Stimulated activated CD4-positive, alpha-beta T cell treated with anti-CD3 and anti-CD28 coated beads, Interleukin-12 subunit alpha, Interleukin-12 subunit beta, amount 100 ng/mL, for 48 hours (primary cell): ENCODE measurements at places on chromosomes 12 and 14.

- DNase-seq = no peak
Observed at GRCh38 chr12:113515082-113515856, 43.6 kb upstream of the LHX5 start.

GRCh38 chr12:73361864-73362230 lies 1089.7 kb downstream of the TRHDE start:
- no peak for DNase-seq

DNA sequence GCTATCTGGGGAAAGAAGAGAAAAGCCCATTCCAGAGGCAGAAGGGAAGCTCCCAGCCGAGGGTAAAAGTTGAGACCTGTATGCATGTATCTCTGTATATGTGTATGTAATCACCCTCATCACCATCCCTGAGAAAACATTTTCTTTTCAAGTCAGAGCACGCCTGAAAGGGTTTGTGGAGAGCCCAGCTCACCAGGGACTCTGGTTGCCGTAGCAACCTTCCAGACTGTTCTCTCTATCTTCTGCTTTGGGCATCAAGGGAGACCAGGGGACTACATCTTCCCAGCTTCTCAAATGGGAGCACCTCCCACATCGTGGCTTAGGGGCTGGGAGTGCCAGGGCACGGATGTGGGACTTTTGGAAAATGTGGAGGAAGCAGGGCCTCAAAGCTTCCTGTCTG lies 93.5 kb downstream of the GALNT8 start:
- DNase-seq = no peak

GRCh38 chr12:52207895-52208294 lies 16.1 kb upstream of the KRT80 start:
- DNase-seq = no peak

DNA sequence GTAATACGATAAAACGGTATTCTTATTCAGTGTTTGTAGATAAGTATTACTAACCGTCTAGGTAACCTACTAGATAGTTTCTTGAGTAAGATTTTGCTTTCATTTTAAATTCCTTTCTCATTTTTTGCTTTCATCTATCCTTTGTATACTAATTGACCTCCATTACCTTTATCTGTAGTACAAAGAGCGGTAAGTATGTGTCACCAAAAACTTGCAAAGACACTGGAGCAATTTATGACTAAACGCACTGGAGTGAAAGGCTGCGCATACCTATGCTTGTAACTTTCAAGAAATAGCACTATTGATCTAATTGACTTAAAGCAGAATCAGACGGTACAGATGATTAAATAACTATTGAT lies 1.7 kb downstream of the ARHGAP5 start:
- DNase-seq = no peak

- DNase-seq = peak; percentile 71
Observed at GRCh38 chr12:104456417-104456949, at the start of gene CHST11. Gene CHST11 (plus strand): TSS chr12:104456948.

DNA sequence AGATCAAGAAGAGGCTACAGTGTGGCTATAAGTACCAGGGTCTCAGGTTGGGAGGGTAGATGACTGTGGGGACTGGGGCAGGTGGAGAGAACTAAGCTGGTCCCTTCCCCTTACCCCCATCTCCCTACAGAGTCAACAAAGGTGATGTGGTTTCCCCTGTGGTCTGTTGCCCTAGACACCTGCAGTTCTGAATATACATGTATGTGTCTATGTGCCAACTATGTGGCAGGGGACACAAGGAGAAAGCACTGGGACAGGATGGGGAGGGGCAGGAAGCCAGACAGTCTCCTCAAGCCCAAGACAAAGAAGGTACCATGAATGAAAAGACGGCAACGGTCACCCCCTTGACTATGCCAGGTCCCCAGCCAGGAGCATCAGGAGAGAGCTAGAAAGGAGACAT lies 4.5 kb upstream of the HDAC7 start:
- DNase-seq = no peak

DNA sequence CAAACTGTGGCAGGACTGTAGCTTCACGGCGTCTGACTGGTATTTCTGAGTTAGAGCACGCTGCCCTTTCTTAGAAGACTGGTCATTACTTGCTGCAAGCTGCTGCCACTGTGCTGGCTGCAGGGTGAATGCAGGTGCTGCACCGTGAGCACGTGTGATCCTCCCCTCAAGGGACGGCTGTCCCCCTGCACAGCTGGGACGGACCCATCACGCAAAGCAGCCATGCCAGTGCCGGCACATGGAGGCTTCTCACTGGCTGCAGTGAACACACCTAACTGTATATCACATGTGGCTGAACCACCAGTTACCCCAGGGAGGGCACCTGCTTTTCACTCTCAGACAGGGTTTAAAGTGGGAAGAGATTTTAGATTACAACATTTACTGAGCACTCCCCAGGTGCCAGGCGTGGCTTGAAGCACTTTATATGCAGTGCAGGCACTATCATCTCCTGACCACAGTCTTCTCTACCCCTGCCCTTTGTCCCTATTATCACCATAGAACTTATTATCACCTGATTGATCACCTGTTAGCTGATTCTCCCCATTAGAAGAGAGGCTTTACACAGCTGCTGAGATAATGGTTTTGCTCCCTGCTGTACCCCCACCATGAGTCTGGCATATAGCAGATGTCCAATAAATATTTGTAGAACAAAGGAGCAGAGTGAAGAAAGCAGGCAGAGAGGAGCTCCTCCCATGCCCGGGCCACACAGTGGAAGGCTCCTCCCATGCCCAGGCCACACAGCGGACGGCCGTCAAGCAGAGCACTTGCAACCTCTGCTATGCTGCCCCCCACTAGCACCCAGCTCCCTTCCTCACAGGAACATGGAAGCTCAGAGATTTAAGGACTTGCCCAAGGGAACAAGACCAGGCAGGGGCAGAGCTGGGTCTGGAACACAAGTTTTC lies 25.9 kb downstream of the SLC25A47 start:
- DNase-seq = no peak

DNA sequence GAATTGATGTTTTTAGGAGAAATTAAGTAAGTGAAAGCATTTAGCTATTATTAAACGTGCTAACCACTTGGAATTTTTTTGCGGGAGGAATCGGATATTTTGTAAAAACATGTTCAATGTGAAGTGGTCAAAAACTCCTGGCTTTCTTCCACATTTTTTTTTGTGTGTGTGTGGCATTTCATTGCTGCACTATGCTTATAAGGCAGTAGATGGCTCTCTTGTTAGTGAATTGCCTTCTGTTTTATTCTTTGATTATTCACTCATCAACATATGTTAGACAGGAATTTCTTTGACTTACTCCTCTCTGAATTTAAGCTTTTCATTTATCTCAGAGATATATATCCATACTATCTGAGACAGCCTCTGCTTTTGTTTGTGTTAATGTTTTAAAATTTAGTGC lies 71.3 kb downstream of the DERA start:
- no peak for DNase-seq

DNA sequence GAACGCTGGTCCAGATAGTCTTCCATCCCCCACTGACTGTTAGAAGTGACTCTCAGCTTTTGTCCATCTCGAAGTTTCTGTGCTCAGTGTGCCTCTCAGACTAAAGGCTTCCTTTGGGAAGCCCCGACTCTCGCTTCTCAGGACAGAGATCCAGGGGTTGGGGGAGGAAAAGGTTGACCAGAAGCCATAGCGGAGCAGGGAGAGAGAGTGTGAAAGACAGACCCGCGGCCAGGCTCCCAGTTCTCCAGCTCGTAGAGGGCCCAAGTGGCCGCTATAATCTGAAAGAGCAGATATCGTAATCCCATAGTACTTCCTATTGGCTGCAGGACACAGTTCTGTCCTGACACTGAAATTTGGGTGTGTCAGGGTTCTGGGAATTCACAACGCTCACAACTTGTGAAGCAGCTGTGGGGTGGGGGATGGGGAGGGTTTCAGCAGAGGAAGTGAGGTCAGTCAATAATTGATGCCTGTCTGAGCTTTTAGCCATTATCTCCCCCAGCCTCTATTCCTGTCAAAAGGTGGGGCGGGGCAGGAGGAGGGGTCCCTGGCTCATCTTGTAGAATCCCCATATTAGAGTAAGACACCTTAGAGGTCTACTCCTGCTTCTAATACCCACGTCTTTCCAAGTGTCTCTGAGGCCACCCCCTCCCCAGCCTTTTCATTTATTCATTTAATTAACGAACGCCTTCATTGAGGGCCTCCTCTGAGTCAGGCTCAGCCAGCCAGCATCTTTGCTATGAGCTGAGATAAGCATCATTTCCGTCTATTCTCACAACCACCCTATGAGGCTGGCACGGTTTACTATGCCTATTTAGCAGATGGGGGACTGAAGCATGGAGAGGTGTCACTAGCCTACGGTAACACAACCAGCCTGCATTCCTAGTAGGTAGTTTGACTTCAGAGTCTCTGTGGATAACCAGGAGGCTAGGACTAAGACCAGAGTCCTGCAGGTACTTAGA lies 1.6 kb upstream of the ACVRL1 start:
- DNase-seq = no peak

- no peak for DNase-seq
Observed at GRCh38 chr14:91252871-91253794, 8.6 kb upstream of the GPR68 start.

GRCh38 chr12:88562846-88563582 lies 17.3 kb downstream of the KITLG start:
- DNase-seq = no peak

DNA sequence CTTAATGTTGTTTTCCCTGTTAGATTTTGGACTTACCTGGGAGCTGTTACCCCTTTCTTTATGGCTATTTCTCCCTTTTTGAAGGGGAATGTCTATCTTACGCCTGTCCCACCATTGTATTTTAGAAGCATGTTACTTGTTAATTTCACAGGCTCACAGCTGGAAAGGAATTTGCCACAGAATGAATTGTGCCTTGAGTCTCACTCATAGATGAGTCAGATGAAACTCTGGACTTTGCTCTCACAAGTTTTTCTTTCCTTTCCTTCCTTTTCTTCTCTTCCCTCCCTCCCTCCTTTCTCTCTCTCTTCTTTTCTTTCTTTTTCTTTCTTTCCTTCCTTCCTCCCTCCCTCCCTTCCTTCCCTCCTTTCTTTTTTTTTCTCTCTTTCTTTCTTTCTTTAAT lies 9.3 kb upstream of the ATF7IP start:
- DNase-seq = no peak

GRCh38 chr12:47319746-47320145 lies 240.0 kb upstream of the AMIGO2 start:
- DNase-seq = no peak

DNA sequence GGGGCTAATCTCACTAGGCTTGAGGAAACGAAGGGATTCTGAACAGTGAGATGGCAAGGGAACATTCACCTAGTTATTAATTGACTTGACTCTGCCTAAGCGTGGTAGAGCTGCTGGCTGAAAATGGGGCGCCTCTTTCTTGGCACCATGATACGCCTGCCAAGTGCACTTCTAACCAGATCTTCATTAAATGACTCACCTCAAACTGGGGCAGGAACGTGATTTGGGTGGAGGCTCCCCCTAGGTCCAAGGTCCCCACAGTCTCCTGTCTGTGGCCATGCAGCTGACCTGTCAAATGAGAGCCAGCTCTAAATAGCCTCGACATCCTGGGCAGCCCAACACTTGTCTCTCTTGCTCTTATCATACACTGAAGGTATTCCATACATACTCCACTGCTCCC lies 26.0 kb downstream of the COQ6 start:
- no peak for DNase-seq

DNA sequence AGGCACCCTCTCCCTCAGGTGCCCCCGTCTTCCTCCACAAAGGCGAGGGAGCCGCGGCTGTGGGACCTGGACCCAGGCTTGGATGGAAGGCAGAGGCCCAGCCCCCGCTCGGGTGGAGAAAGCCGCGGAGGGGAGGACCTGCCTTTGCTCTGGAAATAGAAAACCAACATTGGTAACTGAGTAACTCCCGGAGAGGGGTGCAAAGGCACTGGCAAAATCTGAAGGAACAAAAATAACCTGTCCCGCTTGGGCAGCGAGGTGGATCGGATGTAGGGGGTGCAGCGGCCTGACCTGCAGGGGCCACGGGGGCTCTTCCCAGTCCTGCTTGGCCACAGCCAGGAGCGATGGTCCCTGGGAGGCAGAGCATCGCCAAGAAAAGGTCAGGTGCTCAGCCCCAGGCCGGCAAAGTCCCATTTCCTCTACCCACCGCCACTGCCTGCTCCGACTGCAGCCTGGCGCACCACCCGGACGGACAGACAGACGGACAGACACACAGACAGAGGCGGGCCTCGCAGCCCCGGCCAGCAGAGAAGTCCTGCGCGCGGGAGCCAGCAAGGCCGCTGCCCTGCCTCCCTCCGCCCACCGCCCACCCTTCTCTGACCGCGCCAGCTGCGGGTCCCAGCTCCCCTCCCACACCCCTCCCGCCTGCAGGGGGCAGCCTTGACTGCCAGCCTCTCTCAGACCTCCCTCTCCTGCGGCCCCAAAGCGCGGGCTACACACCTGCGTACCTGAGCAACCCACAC lies 21.4 kb upstream of the TMEM106C start:
- peak; percentile 45 for DNase-seq

DNA sequence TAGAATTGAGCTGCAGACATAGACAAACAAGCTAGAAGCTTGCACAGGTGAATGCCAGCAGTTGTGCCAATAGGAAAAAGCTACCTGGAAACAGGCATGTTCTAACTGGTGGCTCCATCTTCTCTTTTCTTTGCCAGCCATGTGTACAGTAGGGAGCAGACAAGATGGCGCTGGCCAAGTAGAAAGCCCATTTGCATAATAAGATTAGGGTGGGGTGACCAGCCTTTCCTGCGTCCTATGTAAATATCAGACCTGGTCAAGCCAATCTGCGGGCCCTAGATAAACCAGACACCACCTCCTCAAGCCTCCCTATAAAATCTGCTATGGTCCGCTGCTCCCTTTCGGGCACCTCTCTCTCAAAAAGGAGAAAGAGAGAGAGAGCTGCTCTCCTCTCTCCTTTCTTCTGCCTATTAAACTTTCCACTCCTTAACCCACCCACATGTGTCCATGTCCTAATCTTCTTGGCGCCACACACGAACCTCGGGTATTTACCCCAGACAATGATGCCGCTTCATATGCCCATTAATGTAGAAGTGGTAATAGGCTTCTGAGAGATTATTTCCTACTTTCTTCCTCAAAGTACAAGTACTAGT lies 201.0 kb downstream of the SLC25A21 start:
- DNase-seq = no peak

- no peak for DNase-seq
Observed at GRCh38 chr14:84969501-84969900, 560.4 kb upstream of the FLRT2 start.

DNA sequence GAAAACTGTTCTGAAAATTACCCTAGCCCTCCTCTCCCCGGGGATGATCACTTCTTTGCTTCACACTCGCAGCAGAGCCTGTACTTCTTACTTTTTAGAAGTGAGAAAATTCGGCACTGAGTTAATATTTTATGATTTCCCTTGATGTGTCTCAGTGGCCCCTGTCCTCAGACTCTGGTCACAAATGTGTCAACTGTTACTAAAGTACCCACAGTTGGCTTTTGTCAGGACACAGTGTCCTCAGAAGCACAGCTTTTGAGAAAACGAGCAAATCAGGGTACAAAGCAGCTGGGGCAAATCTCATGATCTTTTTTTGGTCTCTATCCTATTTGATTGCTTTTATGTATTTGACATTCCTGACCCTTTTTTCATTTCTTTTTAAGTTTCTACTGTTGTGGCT lies 142.5 kb downstream of the SYNE2 start:
- DNase-seq = no peak

DNA sequence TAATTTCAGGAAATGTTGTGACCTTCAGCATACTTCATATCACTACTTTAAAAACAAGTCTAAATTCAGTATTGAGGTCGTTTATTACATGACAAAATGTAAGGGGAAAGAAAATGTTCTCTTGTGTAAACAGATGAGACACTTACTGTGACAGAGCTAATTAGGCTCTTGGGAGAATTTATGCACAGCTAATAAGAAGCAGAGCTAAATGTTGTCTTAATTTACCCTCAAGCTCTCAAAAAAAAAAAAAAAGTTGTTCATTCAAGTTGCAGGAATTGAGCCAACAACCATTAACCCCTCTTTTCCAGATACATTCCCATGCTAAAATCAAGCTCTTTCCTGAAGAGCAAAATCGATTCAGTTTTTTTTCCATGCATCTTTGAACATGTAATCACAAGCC lies 1419.4 kb downstream of the FSCB start:
- no peak for DNase-seq
